Upper lobe of right lung (tissue), 1 donor: ENCODE measurements at places on chromosomes 4 and X. TPM values are rescaled to one million over a fixed set of nuclear protein-coding genes. Genes with fewer than 3 reads are reported as not detected.

DNA sequence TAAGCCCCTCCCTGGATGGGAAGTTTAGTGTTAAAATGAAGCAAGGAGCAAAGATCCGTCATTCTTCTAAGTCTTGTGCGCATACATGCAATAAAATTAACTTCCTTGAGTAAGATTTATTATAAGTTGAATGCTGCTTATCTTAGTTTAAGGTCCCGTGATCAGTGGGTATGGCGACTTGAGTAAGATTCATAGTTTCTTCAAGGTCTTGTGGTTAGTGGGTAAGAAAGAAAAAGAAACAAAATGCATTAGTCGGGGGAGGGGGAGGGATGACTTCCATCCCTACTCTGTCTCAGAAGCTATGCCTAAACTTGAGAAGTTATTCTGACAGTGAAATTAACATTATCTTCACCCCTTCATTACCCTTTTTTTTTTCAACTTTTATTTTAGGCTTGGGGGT lies 127.3 kb upstream of the MAGEB16 start:
- DNase-seq: no peak

DNA sequence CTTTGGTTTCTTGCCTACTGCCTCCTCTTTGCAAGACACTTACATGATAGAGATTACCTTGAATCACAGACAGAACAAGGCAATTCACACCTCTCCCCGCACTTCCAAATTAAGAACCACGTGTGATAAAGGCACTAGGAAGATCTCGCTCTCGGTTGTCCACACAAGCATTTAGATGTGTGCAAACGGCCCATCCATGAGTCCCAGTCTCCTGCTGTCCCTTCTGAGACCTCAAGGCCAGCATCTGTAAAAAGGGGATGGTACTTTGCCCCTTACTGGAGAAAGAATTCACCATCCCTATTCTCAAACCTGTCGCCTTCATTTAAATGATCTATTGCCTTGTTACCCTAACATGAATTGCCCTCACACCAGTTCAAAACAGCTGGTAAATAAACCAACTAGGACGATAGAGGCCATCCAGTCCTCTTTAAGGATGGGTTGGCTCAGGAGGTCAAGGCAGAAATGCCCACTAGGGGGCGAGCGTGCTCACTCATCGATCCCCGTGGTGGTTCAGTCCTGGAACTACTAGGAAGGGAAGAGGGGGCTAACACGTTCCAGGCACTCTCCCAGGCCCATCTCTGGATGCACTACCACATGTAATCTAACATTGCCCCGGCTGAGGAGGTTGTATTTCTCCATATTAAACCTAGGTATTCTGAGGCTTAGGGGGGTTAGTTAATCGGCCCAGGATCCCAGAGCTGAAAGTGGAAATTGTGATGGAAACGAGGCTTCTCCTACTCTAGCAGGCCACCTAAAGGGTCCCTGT lies 95.8 kb downstream of the DHX15 start:
- DNase-seq: peak; percentile 86

GRCh38 chr4:80134936-80135701 lies 62.1 kb upstream of the ANTXR2 start:
- DNase-seq: no peak

DNA sequence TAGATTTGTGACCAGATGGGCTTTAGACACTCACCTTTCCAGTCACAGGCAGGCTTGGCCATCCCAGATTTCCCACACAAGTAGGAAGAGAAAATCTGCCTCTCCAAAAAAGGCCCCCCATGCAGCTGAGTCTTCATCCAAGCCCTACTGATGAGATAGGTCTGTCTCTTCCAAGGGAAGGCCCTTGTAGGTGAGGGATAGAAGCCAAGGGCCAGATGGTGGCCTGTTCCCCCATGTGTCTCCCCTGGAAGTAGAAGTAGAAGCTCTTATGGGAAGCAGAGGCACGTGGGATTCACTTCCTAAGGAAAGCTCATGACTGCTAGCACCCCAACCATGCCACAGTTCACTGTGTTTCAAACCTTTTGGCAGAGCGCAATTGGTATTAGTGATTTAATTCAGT lies 81.5 kb downstream of the REPS2 start:
- DNase-seq: no peak

- no peak for DNase-seq
Observed at GRCh38 chr4:1573830-1574459, 110.2 kb downstream of the FAM53A start.

DNA sequence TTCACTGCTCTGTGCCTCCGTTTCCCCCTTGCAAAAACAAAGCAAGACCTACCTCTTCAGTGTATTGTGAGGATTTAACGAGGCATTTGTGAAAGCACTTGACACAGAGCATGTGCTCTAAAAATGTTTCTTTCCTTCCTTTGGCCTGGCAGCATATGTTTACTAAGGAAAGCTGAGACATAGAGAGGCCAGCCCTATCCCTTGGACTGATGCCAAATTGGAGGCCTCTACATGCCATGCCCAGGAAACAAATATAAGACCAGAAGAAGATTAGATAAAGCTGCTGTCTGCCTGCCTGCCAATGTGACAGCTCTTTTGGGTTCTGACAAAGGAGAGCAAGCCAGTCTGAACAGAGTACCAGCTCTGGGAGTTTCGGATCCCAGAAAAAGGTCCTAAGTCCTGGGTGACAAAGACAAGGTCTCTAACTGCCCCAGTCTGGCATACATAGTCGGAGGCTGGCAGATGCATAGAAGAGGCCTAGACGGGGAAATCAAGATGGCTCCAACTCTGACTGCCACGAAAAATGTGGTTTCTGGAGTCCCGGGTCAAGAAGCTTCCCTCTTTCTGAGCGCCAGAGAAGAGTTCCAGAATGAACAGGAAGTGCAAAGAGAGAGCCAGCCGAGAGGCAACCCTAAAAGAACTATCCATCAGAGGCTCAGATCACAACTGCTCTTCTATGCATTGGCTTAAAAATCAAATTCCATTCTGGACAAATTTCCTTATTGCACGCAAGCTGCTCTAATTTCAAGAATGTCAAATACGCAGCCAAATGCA lies 25.8 kb downstream of the OTUD6A start:
- DNase-seq: no peak

DNA sequence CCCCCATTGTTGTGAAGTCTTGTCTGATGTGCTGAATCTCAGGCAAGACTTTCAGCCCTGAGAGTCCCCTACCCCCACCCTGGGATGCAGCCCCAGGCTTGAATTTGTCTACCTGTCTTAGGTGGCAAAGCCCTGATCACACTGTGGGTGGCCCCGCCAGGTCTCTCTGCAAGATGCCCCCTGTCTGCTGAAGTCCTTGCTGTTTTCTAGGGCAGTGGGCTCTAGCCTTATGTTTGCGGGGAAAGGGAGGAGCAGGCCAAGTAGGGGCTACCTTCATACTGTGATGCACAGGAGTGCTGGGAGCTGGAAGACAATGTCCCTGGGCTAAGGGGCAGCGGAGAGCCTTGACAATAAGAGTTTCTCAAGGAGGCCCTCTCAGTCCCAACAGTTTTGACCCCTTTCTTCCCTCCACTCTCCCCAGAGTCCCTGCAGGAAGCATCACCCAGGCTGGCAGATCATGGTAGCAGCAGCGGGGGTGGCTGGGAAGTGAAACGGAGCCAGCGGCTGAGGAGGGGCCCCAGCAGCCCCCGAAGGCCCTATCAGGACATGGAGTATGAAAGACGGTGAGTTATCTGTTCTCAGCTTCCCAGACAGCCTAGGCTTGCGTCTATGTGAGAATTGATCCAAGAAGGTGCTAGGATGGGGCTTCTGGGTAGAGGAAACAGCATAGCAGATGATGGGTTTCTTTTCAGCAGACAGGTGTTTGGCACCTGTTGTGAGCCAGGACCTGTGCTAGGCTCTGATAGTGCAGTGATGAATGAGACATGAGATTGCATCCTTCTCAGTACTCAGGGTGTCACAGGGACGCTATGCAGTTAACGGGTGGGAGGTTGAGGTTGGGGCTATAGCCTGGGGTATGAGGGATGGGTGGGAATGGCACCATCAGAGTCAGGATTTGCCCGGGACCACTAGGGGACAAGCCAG lies 2.2 kb downstream of the RBM10 start:
- DNase-seq: no peak

- DNase-seq: no peak
Observed at GRCh38 chr4:78379040-78379439, 172.5 kb upstream of the ANXA3 start.

GRCh38 chr4:177489471-177490246 lies 47.4 kb upstream of the AGA start:
- no peak for DNase-seq

DNA sequence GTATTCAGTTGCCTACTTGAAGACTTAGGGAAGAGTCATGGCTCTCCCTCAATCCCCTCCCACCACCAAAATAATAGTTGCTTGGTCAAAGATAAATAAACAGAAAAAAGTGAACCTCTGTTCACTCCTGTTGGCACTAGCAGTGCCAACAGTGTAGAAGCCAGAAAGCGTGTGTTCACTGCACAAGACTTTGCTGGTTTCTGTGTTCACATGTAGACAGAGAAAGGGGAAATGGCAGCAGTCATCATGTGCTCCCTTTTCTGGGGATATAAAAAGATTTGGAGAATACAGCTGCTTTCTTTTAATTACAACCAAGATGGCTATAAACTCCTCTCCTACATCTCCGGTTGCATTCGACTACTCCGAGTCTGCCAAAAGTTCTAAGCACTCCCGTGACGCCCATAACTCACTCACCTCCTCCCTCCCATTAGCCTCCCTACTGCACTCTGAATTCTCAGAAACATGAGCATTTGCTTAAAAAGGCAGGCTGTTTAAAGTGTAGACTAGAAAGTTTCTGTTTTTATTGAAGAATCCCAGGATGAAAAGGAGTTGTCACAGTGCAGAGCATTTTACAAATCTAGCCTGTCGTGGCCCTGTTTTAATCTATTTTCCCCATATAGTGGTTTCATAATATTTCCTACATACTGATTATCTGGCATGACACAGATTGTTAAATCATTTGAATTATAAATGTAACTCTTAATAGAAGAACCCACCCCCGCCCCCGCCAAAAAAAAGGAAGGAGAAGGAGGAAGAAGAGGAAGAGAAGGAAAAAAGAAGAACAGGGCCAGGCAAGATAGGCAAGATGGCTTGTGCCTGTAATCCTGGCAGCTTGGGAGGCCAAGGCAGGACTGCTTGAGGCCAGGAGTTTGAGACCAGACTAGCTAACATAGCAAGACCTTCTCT lies 16.7 kb downstream of the LGI2 start:
- no peak for DNase-seq

- DNase-seq: no peak
Observed at GRCh38 chr4:127188847-127189246, 443.9 kb upstream of the INTU start.

DNA sequence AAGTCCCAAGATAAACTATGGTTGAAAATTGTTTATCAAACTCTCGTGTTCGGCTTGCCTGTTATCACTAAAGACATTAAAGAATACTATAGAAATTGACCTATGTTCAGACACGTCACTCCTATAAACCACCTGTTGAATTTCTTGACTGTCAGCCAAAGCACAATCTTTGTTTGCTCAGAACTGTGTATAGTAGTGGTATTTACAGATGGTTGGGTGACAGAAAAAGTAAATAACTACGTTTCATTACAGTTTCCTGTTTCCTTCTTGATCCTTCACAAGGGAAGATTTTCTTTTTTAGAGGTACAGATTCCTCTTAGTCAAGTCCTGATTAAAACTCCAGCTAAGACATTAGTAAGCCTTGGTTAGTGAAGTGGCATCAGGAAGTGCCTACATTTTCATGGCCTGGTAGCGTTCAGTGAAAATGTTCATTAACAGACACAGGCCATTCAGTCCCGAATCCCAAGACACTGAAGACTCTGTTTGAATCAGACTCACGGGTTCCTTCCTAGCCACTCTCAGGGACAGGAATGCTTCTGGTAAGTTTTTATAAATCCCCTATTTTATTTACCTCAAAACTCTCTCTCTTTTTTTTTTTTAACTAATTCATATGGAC lies at the start of gene SMIM31:
TSS of gene SMIM31 (plus strand) at position 259 of the 616 bp plus-strand sequence. CDS start 16,313 bp downstream, outside the sequence.
- no peak for DNase-seq

- no peak for DNase-seq
Observed at GRCh38 chrX:41705680-41706374, 17.1 kb downstream of the GPR34 start.

DNA sequence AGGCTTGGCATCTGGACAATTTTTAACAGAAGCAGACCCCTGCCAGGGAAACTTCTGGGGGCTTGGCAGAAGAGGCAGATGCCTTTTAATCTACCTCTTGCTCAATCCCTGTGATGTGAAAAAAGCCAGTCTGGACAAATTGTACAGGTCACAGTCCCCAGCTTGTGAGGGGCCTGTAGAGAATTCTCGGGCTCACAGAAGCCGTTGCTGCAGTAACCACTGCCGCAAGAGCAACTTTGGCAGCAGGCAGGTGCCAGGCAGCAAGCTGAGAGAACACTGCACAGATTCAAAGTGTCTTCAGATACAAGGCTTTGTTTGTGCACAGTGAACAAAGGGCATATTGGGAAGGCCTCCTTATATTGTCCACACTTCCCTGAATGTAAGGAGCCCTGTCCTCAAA lies 11.7 kb downstream of the GPKOW start:
- no peak for DNase-seq

DNA sequence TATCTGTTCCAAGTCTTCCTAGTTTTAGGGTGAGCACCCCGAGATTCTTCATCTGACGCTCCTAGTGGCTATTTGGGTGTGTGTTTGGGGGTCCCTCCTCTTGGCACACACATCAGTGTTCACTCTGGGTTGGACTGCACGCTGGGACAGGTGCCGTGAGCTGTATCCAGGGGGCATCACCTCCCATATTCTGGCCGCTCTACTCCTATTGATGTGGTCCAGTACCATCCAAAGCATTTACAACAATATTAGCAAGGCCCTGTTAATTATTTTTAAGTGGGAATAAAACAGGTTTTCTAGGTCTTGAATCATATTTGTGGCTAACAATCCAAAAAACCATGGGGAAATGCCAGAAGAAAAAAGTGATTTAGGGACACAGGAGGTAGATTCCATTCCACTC lies 26.4 kb downstream of the CYTL1 start:
- no peak for DNase-seq

GRCh38 chr4:38314663-38315062 lies 349.3 kb upstream of the KLF3 start:
- no peak for DNase-seq

GRCh38 chrX:7828594-7828993 lies 14.4 kb upstream of the VCX start:
- no peak for DNase-seq

DNA sequence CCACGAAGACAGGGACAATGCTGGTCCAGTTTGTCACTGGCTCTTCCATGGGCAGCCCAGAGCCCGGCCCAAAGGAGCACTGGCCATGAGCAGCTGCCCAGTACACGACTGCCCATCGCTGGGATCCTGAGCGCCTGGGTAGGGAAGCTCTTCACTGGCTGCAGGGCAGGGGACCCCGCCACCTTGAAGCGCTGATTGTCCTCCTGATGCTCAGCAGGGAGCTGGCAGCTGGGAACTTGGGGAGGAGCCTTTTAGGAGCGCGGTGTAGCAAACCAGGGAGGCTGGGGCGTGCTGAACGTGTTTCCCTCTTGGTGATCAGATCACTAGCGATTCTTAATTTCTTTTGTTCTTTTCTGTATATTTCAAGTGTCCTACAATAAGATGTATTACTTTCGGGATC lies 1.8 kb downstream of the L1CAM start:
- no peak for DNase-seq

GRCh38 chr4:164802301-164802901 lies 48.5 kb downstream of the SMIM31 start:
- DNase-seq: no peak

Gene NLGN4X
- total RNA-seq: 4.2 TPM

Gene IGFBP7
- total RNA-seq: 661 TPM

Gene UGT2B7
- 0.96 TPM for total RNA-seq

Gene ACSL1
- total RNA-seq: 287 TPM

Gene FAM156B
- 11.9 TPM for total RNA-seq

Gene SRPX2
- total RNA-seq: 39.1 TPM

Gene IL3RA
- total RNA-seq: 43.0 TPM

Gene USO1
- total RNA-seq: 64.2 TPM

Gene RHOXF1
- 0.72 TPM for total RNA-seq

Gene ANKRD50
- total RNA-seq: 25.9 TPM
